NB4 (cell line): ENCODE measurements at places on chromosomes 2 and 18.

- DNase-seq = no peak
Measured at GRCh38 chr2:35443087-35443486, 912.5 kb upstream of the CRIM1 start.

- peak; percentile 17 for DNase-seq
Measured at GRCh38 chr2:144032566-144032965, 487.4 kb downstream of the ZEB2 start.

DNA sequence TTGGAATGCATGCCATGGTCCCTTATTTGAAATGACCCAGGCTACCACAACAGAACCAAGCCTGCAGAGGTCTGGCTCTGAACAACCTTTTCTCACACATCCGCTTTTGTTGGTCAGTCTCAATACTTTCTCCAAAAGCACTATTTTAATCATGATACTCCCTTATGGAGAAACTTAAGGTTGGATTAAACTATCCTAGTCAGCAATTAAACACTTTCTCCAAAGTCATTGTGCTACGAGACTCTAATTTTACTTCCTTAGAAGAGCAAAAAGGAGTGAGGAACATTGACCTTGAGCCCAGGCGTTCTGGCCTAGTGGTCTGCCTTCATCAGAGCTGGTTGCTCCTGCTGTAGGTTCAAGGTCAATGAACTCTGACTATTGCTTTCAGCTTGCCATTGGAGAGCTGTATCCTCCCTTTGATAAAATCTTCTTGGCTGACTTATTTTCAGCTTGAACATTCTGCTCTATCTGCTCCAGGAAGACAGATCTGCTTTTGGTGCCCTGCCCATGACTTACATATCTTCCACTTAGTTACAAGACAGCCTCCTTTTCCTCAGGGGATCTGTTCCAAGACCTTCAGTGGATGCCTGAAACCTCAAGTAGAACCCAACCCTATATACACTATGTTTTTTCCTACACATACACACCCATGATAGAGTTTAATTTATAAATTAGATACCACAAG is 91.2 kb downstream of the NCKAP5 start:
- no peak for DNase-seq

DNA sequence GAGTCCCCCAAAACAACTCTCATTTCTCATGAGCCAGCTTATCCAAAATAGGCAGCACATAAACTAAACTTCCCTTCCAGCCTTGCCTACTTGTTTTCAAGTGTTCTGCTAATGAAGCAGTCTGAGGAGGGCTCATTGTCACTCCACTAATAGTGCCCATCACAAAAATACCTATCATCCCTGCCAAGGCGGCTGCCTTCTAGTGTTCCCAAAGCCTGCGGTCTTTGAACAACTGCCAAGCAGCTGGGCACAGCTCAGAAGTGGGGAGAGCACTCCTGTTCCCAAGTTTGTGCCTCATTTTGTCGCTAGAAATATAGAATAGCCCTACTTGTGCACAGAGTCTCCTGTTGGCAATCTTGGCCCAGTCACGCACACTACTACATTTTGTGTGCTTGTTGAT is 50.3 kb downstream of the DTNA start:
- no peak for DNase-seq

DNA sequence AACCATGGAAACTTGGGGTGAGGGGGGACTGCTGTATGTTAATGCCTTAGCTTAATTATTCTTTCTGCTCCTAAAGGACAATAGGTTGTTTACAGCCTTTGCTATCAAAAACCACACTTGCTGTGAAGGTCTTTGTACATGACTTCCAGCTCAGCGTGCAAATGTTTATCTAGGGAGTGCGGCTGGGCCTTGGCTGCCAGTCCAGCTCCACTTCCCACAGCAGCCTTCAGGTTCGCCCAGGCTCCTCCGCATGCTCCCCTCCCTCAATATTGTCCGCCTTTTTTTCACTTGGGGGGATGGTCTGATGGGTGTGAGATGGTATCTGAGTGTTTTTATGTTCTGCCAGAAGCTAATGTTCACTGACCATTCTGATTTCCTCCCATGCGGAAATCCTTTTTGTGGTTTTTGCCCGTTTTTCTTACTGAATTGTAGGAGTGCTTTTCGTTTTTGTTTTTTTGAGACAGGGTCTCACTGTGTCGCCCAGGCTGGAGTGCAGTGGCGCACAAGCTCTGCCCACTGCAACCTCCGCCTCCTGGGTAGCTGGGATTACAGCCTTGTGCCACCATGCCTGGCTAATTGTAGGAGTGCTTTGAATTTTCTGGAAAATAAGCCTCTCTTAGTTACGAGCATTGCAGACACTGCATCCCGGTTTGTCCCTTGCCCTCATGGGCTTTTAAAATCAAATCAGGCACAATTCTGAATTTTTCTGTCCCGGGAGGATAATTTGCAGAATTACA is 28.8 kb downstream of the SH3BP4 start:
- no peak for DNase-seq

DNA sequence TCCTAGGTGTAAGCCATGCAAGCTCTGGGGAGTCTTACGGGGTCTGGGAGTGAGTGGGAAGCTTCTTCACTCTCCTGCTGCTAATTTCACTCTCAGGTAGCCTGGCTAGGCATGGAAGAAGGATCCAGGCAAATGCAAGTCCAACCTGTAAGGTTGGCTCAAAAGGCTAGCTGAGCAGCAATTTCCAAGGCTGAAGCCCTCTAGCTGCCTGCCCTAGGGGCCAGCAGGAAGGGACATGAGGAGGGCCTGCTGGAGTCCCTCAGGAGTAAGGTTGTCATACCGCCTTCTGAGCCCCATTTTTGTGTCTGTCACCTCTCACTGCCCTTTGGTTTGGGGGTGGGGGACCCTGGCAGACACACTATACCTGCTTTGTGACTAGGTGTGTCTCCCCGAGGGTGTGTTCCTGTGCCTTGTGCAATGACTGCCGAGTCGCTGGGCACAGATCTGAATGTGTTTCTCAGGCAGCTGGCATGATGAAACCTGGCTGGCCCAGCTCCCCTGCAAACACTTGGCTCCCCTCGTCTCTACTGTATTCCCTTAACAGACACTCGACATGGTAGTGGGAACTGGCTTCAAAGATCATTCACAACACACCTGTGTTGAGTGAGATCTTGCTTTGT is 123.9 kb upstream of the FAM136A start:
- DNase-seq = no peak

GRCh38 chr2:200199005-200199404 is 107.5 kb upstream of the SPATS2L start:
- DNase-seq = peak; percentile 34

- DNase-seq = no peak
Measured at GRCh38 chr2:239866350-239866749, 158.8 kb downstream of the NDUFA10 start.

DNA sequence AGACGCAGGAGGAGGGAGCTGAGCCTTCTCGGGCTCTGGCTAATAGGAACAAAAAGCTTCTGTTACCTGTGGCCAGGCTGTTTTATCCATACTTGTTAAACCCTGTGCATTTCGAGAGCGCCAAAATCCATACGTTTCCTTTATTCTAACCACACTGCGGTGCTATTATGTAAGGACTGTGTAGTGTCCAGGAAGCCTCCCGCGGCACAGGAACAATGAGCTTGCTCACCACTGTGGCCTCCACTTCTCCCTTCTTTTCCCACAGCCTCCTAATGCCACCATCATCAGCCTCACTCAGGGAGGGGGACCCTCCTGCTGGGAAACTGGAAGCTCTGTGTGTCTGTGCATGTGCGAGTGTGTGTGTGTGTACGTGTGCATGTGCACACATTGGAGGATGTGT is 268.5 kb downstream of the HAUS1 start:
- peak; percentile 66 for DNase-seq

DNA sequence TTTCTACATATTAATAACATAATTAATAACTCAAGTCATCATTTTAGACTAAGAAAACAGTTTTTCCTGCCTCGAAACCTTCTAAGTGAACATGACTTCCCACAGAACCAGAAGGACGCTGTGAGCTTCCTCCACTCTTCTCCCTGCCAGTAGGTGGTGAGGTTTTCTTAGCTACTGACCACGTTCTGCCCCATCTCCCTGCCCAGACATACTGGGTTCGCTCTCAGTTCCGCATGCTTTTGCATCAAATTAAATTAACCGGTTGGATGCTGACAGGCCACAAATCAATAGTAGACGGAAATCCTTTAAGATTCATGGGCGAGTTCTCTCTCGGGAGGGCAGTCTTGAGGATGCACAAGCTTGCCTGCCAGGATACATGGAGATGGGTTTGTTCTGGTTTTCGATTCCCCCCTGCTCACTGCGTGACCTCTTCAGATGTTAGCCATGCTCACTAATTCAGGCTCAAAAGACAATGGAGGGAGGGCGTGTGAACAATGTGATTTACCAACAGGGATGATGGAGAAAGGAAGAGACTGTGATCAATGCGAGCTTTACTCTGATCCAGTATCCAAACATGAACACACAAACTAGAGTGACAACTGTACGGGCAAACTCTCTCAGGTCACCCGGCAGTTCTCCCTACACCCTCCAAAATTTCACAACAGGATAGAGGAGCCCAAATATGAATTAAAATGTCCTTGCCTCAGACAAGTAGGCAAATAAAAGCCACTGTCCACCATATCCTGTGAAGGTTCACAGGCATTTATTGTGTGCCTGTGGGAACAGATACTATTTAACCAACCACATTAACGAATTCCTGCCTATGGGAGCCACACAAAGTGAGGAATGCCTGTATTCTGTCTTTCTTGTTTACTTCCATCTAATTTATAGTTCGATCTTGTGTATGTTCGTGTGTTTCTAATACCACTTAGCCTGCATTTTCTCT is 375.7 kb downstream of the EIPR1 start:
- DNase-seq = peak; percentile 27

- DNase-seq = no peak
Measured at GRCh38 chr2:124402274-124402673, 377.2 kb downstream of the CNTNAP5 start.

GRCh38 chr2:223101340-223102039 is 49.5 kb downstream of the KCNE4 start:
- peak; percentile 61 for DNase-seq

- DNase-seq = no peak
Measured at GRCh38 chr2:239792405-239793084, 232.6 kb downstream of the NDUFA10 start.

GRCh38 chr2:153213022-153213421 is 265.5 kb downstream of the RPRM start:
- DNase-seq = no peak

DNA sequence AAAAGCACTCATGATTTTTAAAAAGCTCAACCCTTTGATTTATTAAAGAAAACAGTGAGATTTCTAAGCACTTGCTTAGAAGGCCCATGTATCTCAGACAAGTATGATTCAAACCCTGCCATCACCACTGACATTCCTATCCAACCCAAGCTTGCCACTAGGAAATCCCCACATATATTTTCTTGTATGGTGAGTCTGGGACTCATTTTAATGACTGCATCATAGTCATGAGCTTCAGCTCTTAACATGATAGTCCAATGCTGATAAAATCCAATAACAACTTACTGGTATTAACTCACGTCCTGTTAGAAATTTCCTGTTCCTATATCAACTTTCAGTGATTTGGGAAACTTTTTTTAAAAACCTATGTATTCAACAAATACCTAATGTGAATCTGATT is 39.4 kb upstream of the NCKAP5 start:
- no peak for DNase-seq

GRCh38 chr2:158459161-158460003 is 2.6 kb downstream of the PKP4 start:
- DNase-seq = peak; percentile 56

DNA sequence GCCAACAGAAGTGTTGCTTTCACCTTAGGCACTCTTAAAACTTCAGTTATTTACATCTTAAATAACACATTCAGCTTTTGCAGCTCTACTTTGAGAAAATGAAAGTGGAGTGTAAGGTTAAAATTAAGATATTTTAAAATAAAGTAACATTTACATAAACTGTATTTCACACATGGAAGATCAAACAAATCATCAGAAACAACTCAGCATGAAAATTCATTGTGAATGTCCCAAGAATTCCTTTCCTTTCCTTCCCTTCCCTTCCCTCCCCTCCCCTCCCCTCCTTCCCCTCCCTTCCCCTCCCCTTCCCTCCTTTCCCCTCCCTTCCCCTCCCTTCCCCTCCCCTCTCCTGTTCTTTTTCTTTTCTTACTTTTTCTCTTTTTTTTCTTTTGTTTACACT is 238.0 kb upstream of the DOK6 start:
- DNase-seq = no peak

- no peak for DNase-seq
Measured at GRCh38 chr2:233793465-233794127, 15.5 kb downstream of the MROH2A start.

- DNase-seq = peak; percentile 42
Measured at GRCh38 chr2:98467082-98467536, 22.5 kb downstream of the INPP4A start.

DNA sequence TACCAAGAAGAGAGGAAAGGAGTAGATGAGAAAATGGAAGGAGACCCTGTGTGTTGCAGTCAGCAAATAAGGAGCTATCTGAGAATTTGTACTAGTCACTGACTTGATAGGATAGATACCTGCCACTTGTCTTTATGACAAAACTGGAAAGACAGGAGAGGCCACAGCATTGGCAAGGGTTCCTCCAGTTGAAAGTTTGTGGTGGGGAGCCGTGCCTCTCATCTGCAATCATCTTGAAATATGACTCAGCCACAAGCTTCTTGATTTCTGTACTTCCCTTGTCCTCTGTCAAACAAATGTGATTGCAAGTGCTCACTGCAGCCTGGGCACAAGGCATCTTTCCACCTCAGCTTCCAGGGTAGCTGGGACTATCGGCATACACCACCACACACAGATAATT is 99.1 kb downstream of the GREB1L start:
- DNase-seq = peak; percentile 6

- no peak for DNase-seq
Measured at GRCh38 chr2:27621524-27621923, 7.3 kb downstream of the CCDC121 start.

GRCh38 chr2:102657770-102658169 is 38.4 kb downstream of the SLC9A2 start:
- DNase-seq = no peak

DNA sequence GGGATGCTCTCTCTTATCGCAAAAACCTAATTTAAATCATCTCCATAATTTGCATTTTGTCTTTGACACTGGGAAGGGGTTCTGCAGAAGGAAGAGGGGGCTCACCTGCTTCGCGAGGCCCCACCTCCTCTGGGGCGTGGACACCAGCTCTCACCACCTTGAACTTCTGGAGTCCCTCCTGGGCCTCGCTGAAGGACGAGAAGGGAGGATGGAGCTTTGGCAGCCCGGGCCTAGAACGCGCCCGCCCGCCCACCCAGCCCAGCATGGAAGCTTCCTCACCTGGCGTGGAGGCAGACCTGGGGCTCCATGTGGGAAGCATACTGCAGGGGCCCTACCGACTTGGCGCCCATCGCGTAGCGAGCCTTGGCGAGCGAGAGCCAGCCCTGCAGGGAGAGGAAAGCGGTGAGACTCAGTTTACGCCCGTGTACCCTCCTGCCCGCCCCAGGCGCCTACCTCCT is 1.1 kb upstream of the IMP4 start:
- DNase-seq = no peak

DNA sequence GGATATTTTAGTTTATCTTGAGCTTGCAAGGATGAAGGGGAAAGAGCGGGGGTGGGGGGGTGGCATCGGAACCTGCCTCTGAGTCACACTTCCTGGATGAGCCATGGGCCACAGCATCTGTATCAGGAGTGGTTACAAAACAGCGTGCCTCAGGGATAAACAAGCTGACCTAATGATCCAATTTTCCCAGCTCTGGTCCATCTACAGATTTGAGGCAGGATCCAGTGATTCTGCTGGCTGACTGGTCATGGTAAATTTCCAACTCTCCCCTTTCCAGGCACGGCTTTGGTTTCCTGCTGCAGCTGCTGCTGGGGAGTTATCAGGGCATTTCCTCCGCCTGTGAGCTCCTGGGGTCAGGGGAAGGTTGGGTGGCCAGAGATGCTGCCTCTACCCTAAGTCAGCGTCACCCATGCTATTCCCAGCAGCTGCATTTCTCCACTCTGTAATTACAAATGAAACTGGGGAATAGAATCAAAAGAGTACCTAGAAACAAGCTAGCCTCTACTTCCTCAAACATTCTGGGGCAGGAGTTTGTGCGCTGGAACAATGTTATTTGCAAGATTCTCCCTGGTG is 4.7 kb upstream of the HPCAL1 start:
- peak; percentile 90 for DNase-seq
